ENCODE measurements at places on chromosomes 6 and 20. TPM values are rescaled to one million over a fixed set of nuclear protein-coding genes. Genes with fewer than 3 reads are reported as not detected.

The WFDC13 gene
- total RNA-seq, result not detected

- DNase-seq, result no peak
Observed at GRCh38 chr20:20638878-20639277, 73.6 kb downstream of the RALGAPA2 start.

DNA sequence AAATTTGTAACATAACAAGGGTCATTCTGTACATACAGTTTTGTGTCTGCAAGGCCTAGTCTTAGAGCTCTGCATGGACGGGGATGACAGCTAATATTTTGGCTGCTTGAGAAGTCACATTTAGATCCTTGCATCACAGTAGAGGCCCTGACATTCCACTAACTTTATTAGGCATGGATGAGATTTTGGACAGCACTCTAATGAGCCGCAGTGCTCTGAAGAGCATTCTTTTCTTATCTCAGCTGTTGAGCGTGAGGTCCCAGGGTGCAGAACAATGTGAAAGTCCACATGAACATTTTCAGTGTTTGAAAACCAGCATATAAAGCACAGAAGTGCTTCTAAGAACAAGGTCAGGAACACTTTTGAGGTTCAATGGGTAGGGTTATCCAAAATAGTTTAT lies 58.9 kb downstream of the IPCEF1 start:
- no peak for DNase-seq

- no peak for DNase-seq
Observed at GRCh38 chr6:128567029-128567428, 46.6 kb upstream of the PTPRK start.

The ZC2HC1B gene
- total RNA-seq, result not detected

The PFDN4 gene
- total RNA-seq, result 20.7 TPM

The KCNB1 gene
- 0.05 TPM for total RNA-seq

The PPP1R14C gene
- 0.09 TPM for total RNA-seq

DNA sequence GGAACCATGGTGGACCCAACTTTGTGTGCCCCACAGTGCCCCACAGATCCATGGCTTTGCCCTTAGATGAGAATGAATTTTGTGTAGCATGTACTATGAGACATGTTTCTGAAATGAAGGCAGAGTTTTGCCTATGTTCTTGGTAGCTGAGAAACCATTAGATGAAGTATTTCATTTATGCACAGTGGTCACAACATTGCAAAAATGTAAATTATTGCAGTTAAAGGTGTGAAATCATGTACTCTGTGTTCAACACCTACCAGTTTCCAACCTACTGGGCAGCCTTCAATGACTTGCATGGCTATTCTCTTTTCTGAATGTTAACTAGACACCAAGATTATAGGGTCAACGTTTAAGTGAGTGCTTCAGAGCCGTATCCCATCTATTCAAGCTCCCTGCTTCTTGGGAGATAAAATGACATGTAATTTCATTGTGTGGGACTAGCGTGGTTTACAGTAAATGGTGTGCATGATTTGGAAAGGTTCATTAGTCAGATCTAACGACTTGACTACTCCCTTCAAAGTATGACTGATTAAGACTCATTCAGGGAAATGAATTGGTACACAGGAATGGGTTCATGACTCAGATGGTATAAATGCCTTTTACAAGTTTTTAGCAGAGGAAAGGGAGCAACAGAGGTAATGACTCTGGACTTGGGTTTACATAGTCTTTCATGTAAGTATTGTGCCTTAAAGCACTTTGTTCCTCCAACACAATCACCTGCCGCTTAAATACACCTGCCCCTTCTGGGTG lies 106.1 kb upstream of the AKIRIN2 start:
- no peak for DNase-seq

DNA sequence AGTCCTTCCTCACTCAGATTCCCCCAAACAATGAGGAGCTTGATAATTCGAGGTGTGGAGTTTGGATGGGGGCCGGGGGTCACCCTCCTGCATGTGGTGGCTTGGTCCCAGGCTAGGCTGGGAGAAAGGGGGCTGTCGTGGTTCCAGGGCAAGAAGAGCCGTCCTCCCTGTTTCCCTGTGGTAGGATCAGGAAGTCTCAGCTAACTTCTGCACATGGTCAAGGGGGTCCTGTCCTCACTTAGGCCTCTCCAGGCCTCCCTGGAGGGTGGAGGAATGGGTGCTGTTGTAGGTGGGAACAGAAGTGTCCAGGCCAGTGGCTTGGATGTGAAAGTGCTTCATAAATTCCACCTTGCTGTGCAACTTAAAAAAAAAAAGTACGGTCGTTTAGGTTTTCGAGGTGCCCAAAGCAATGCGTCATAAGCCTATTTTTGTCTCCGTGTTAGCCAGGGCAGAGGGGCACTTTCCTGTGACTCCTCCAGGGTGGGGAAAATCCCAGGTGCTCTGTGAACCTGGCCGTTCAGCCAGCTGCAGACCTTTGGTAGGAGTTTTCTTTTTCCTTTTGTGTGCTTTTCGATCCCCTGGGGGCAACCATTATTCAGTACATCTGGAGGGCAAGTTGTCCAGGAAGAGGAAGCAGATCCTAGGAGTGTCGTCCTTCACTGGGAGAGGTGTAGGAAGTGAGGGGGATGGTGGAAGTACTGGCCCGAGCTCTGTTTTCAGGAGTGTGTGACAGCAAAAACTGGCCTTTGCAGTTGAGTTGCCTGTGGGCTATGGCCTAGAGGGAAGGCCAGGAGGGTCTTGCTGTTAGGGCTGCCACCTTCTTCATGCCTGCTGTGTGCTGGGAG lies 9.6 kb downstream of the IGF2R start:
- no peak for DNase-seq

DNA sequence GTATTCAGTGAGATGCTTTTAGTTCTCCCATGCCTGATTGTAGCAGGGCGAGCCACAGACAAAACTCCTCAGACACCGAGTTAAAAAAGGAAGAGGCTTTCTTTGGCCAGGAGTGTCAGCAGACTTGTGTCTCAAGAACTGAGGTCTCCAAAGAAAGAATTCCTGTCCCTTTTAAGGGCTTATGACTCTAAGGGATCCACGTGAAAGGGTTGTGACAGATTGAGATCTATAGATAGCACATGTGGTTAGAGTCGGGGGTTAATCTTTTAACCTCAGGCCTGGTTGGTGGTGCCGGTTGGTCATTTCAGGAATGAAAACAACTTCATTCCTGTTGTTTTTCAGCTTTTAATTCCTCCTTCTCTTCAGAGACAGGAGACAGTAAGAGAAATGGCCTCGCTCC lies 168.8 kb upstream of the GRIK2 start:
- DNase-seq, result no peak

Data from activated CD8-positive, alpha-beta memory T cell treated with anti-CD3 and anti-CD28 coated beads, Interleukin-2, amount 10 ng/mL, durations not matched to agents 7 days and 5 days (primary cell).